ENCODE measurements at places on chromosomes 4 and X.

DNA sequence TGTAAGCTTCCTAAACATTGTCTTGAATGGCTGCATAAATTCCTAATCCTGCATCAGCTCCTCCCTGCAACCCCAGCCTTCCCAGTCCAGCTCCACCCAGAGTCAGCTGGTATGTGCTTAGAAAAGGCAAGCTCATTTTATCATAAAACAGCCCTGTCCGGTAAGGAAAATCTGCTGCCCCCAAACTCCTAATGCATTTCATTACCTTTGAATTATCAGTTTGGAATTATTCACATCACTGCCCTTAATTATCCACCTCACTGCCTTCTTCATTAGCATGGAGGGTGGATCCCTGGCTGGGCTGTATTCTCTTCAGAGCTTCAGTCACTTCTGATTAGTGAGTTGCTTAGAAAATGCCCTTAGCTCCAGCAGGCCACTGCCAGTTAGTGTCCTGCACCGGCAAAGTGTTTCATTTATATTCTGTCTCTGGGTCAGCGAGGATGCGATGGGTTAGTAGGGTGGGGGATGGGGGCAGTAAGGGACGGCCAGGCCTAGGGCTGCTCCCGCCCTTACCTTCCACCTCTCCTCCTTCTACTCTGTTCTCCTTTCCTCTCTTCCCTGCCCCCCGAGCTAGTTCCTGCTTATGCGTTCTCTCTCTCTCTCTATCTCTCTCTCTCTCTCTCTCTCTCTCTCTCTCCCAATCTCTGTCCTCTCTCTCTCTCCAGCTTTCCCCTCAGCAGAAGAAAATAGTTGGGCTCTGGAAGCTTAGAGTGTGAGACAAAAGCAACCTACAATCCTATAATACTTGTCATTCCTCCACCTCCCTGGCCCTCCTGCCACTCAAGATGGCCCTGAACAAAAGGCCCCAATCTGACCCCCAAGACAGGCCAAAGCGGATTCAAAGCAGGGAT lies 174.8 kb upstream of the KLF3 start:
- DNase-seq: no peak

DNA sequence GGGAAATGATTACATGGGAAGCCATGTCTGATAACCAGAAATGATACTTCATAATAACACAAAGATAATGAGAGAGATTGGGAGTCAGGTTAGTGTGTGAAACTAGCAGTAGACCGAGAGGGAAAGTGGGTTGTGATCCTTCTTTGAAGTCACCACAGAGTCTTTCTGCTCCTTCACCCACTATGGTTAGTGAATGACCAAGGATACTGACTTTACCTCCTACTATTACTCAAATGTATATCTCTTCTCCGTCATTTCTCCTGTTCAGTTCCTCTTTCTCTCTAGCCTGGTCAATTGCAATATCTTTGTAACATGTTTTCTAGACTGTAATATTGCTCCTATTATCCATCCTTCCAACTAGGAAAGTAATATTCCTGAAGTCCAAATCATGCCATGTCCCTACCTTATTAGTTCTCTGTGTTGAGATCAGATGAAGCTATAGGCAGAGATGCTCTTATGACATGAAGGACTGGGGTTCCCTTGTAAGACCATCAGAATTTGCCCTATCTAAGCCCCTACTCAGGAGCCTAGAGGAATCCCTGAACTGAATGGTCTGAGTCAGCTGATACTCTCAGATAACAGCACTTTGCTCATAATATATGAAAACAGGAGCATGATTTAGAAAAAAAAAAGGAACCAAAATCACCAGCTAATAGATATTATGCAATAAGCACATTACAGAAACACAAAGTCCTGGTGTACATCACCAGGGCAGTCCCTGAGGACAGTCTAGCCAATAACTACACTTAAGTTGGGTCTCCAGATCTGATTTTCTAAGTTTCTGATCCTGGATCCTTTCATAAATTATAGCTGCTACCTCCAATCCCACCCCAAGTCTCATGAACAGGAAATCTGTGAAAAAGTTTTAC lies 81.2 kb downstream of the SHROOM3 start:
- no peak for DNase-seq

GRCh38 chr4:85142451-85142850 lies 176.0 kb upstream of the WDFY3 start:
- no peak for DNase-seq

DNA sequence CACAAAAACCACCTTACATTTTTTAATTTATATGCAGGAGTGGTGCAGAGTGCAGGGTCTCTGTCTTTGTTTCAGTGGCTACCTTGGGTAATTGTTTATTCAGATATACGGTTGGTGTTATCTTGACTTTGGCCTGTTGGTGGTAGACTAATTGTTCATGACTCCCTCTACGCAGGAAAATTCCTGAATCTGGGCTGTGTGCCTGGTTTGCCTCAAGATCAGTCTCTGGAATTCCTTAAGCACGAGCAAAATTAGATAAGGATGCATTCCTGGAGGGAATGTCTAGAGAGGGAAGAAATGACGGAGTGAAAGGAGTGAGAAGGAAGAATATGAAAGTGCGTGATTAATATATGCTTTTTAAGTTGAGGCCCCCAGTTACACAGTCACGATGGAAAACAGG lies 576.9 kb upstream of the PCDH10 start:
- no peak for DNase-seq

DNA sequence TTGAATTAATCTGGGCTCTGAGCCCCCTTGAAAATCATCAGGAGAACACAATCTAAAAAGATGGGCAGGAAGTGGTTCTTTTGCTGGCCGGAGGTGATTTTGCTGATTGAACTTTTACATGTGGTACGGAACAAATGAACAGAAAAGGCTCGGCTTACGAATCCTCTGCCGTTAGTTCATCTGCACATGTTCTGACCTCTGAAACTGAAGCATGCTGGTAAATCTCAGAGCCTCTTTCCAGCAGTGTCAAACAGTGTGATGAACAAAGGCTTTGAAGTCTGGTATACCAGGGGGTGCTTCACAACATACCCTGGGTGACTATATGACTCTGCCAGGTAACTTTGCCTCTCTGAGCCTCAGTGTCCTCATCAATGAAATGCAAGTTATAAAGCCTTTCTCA lies 194.2 kb upstream of the C1QTNF7 start:
- no peak for DNase-seq

DNA sequence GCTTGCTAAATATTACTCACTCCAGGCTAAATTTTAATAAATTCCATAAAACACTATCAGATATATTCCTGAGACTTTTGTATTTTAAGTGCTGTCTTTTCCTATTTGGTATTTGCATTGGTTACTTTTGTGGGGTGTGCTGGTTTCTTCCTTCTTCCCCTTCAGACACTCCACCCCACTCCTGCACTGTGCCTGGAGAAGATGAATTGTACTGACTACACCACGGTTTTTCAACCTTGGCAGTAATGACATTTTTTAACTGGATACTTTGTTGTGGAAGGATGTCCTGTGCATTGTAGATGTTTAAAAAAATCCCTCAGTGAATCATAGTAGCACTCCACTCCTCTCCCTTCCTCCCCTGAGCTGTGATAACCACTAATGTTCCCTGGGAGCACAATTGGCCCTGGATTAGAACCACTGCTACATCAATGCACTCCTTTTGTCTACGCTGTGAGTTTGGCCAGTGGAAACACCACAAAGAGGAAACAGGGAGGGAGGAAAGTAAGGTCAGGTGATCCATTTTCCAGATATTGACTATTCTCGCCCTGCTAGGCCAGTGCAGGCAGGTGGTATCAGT lies 36.3 kb downstream of the SNCA start:
- DNase-seq: no peak

- peak; percentile 60 for DNase-seq
Measured at GRCh38 chr4:183984566-183984965, 79.5 kb downstream of the STOX2 start.

- DNase-seq: no peak
Measured at GRCh38 chr4:71659979-71660378, 123.9 kb downstream of the GC start.

DNA sequence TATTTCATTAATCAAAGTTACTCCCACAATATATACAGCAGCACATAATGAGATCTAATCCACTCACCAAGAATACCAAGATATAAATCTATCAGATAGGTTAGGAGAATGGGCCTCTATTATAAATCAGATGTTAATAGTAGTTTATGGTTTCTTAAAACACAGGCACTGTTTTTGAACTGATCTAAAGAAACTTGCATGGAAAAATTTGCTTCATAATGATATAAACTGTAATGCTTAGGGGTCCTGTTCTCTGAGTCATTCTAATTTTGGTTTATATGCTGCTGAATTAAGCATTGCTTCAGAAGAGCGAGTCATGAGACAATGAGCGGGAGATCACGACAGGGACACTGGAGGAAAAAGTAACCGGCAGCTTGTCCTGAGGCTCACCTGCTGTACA lies 113.3 kb upstream of the OTUD4 start:
- no peak for DNase-seq

DNA sequence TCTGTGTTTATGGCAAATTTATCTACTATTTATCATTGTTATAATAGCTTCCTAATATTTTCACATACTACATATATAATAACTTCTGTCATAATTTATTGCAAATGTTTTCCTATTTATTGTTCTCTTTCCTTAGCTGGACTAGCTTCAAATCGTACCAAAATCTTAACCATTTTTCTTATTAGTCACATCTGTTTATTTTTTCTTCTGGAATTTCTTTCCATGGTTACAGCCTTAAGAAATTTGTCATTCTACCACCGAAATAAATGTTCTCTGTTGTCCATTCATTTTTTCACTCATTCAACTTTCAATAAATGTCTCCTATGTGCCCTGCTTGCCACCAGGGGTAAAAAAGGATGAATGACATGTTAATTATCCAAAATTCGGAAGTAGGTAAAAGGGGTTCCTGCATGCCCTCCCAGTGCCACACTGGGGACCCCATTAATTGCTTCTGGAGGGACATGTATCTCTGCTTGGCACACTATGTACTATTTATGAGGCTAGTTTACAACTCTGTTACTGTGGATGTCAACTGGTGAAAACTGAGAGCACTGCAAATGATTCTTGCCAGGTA lies 182.1 kb downstream of the SH3KBP1 start:
- DNase-seq: no peak

DNA sequence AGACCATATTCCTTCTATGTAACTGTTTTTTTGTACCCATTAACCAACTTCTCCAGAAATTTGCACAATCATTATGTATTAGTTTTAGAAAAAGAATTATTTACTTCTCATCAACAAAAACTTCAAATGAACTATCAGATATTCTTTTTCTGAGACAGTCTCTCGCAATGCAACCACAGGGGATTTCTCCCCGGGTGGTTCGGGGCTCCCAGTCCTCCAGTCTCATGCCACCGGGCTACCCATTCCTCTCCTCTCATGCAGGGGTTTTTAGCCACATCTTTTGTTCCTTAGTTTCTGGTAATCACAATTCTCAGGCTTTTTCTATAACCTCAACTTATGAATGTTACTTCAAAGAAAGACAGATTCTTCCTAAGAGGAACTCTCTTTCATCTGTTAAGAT lies 46.6 kb upstream of the CLNK start:
- DNase-seq: no peak

DNA sequence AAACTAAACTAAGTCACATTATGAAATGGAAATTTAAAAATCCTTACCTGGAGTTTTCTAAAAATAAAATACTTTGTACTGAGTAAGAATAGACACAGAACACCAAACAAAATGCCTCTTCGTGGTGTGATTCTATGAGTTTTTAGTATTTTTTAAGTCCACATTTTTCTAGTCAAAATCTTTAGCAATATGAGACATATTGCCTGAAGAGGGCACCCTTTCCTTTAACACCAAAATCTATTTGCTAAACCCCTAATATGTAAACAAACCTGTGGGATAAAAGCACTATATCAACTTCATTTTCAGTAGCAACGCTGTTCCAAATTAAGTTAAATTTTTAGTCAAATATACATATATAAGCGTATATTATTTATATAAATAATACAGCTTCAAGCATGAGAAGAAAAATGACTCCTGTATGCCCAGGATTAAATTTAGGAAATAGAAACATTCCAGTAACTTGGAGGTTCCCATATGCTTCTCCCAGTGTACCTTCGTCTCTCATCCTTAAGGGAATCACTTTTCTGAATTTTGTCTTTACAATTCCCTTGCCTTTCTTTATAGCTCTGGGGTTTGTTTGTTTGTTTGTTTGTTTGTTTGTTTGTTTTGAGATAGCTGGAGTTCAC lies 23.0 kb upstream of the PGM2 start:
- DNase-seq: no peak

- no peak for DNase-seq
Measured at GRCh38 chrX:112645774-112646173, 34.0 kb downstream of the LHFPL1 start.

GRCh38 chr4:78749258-78749971 lies 26.7 kb upstream of the BMP2K start:
- no peak for DNase-seq

DNA sequence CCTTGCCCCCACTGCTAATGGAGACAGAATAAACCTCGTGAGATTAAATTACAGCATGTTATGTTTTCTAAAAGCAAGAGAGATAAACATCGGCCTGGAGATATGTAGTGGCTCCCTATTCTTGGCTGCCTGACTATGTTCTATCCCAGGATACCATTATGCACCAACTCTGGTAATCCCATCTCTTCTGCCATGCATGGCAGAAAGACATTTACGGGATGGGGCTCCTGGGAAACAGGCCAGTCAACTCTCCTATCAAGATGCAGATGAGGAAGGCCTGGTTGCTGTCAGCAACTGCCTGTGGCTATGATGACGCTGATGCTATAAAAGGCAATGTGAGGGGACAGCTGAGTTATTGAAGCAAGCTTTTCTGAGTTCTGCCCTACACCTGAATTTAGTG lies 166.2 kb upstream of the VCX3A start:
- no peak for DNase-seq

DNA sequence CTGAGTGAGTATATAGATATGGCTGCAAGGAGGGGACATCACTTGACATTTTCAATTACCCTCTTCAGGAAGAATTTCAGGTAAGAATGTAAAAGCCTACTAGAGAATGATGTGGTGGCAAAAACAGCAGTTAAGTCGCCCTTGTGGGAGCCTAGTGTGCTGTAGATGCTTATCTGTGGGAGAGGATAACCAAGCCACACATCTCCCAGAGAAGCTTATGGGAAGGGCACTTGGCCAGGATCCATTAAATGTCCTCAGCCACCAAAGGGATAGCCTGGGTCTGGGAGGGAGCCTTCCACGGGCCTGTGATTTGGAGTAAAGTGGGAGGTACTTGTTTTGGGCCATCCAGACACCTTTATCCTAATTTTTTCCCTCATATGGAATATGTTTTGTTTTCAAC lies 41.3 kb upstream of the BCLAF3 start:
- no peak for DNase-seq

GRCh38 chr4:140018931-140019618 lies 134.9 kb downstream of the MAML3 start:
- DNase-seq: no peak

DNA sequence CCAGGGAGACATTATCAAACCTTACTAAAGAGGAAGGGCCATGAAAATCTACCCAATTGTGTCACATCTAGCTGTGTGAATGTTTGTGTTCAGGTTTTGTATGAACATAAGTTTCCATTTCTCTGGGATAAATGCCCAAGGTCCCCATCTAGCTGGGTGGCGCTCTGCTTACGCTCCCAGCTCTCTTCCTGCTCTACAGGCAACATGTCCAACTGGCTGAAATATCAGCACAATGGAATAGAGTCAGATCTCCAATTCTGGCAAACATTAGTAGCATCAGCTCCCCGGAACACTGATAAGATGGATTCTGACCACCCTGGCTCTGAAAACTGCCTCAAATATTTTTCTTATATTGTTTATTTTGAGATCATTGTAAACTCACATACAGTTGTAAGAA lies 74.8 kb downstream of the IRF2 start:
- DNase-seq: no peak

- DNase-seq: no peak
Measured at GRCh38 chr4:106987311-106987710, 48.8 kb downstream of the DKK2 start.

- DNase-seq: no peak
Measured at GRCh38 chr4:2274320-2275043, 12.6 kb upstream of the MXD4 start.

- DNase-seq: no peak
Measured at GRCh38 chrX:13955975-13956374, 73.7 kb downstream of the GEMIN8 start.

Data from heart left ventricle (tissue), 16 donors.